ENCODE measurements at places on chromosomes 7 and 10. TPM values are rescaled to one million over a fixed set of nuclear protein-coding genes. Genes with fewer than 3 reads are reported as not detected.

The EVX1 gene
- total RNA-seq: not detected

The SPDYE2B gene
- total RNA-seq: not detected

The SEC31B gene
- 0.10 TPM for total RNA-seq

The SYT15B gene
- not detected for total RNA-seq

The NYAP1 gene
- total RNA-seq: not detected

The LHPP gene
- 9.4 TPM for total RNA-seq
